ENCODE measurements at places on chromosomes 2 and 18.

DNA sequence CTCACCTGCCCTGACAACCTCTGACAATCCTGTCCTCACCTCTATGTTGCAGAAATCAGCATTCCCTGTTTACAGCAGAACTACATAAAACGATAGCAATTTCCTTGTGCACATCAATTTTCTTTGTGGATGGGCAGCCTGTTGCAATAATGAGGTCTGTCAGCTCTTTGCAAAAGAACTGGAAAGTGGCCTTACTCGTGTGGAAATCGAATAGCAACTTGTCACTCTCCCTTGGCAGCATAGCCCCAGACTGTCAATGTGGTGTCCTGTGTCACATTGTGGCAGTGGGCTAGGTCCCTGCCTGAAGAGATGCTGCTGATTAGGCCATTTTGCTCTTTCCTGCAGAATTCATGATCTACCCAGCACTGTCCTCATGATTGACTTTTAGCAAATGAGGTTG is 531.9 kb downstream of the CCDC85A start:
- DNase-seq = no peak

- no peak for DNase-seq
Observed at GRCh38 chr2:99255491-99256318, at the start of gene LYG2. LYG2 (minus strand) TSS chr2:99255666; CDS start chr2:99254260, 1,406 bp downstream.

GRCh38 chr2:96329456-96329855 is 4.3 kb downstream of the ITPRIPL1 start:
- no peak for DNase-seq

GRCh38 chr2:120566331-120567035 is 169.2 kb upstream of the GLI2 start:
- DNase-seq = no peak

DNA sequence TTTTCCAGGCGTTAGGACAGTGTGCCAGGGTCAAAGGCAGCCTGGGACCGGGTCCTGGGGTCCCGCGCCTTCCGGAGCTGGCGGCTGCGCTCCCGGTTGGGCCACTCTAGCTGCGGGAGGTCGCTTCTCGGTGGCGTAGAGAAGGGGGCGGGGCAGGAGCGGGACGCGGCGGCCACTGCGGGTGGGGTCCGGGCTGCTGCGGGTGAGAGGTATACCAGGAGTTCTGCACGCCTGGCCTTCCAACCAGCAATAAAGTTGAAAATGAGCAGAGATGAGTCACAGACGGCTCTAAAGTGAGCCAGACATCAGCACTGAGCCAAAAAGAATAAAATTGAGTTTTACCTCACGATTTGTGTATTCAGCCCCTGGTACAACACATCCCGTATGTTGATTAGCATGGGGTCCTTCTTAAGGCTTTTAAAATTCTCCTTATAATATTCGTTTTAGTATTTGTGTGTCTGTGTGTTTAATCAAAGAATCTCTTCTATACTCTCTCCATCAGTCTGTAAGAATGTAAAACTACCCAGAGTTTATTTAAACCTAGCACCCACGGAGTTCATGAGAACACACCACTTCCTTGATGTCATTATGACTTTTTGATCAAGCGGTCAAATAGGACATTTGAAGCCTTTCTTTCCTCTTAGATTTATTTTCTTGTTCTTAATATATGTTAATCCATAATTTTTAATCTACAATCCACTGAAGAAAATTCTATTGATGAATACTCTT is at the start of gene C1GALT1C1L:
Gene C1GALT1C1L, minus strand, starts transcription at position 108 of the 729 bp plus-strand sequence. Its CDS starts 107 bp downstream, at position 1.
- DNase-seq = no peak

DNA sequence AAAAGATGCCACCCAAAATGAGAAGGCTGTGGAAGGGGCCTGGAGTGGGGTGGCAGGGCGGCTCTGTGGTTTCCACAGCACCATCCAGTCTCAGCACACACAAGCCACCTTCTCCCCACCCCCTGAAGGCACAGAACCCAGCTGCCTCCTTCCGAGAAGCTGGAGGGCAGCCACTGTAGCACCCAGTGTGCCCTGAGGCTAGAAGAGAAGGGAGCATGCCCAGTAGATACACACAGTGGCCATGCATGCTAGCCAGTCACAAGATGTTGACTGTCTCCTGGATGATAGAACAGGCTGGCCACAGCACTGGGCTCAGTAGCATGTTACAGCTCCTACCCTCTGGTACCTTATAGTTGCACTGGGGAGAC is 148.9 kb upstream of the EPAS1 start:
- no peak for DNase-seq

- DNase-seq = no peak
Observed at GRCh38 chr2:567865-568638, 109.2 kb downstream of the TMEM18 start.

DNA sequence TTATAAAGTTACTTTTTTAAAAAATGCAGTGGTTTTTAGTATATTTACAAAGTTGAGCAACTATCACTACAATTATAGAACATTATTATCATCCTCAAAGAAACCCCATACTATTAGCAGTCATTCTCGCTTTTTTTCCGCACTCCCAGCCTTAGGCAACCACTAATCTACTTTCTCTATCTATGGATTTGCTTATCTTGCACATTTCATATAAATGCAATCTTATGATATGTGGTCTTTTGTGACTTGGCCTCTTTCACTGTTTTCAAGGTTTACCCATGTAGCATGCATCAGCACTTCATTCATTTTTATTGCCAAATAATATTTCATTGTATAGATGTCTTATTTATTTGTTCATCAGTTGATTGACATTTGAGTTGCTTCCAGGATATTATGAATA is 273.4 kb downstream of the AGPS start:
- DNase-seq = no peak

DNA sequence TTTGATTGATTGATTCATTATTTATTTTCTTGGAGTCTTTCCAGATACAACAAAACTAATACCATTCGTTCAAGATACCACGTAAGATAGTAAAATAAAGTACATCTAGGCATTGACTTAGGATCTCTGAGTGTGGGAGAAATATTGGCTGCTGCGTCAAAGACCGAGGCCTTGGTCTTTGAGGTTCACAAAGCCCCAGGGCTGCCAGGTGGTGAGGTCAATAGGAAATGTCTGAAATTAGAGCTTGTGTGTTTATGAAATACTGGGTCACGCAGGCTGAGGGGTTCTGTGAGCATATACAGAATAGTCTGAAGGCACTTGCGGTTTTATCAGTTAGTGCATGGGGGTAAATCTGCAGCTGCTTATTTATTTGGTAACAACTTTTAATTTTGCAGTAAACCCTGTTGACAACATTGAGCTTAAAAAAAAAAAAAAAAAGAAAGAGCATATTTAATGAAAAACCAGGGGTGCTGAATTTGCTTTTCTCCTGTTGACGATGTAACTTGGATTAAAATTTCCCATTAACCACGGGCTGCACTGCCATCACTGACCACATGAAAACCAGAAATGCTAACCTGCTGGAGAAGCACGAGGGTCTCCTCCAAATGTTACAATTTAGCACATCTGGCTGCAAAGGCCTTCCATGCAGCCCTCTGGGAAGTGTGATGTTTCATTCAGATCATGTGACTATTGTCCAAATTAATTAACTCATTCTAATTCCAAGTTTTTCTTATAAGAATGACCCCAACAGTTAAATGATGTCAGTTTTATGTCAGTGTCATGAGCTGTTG is 27.1 kb upstream of the SERPINB12 start:
- DNase-seq = no peak

- DNase-seq = no peak
Observed at GRCh38 chr2:45394842-45395241, 216.2 kb downstream of the SRBD1 start.

GRCh38 chr18:57850063-57850462 is 46.9 kb upstream of the ATP8B1 start:
- DNase-seq = no peak

GRCh38 chr2:213846856-213847255 is 562.6 kb downstream of the SPAG16 start:
- DNase-seq = no peak

GRCh38 chr2:140892911-140893637 is 1237.7 kb downstream of the LRP1B start:
- no peak for DNase-seq

DNA sequence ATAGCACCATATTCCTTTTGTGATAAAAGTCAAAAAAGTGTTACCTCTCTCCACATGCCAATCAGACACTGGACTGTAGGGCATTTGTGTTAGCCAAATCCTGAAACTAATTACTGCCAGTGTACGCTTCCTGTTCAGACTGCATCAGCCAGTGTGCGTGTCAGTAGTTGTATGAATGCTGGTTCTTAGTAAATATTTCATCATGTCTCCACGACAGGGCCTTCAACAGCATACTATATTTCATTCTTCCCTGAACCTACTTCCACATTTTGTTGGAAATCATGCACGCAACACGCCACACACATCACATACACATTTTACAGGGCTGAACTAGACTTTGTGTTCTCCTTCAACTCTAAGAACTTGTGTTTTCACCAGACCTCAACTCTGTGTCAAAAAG is 77.5 kb downstream of the EPB41L3 start:
- no peak for DNase-seq

GRCh38 chr18:39596221-39596620 is 2030.6 kb upstream of the CELF4 start:
- DNase-seq = no peak
